ENCODE measurements at places on chromosomes 4 and X.

- no peak for DNase-seq
Measured at GRCh38 chr4:168535689-168536088, 38.8 kb downstream of the PALLD start.

- peak; percentile 73 for DNase-seq
Measured at GRCh38 chrX:3717742-3718420, 4.4 kb upstream of the PRKX start.

DNA sequence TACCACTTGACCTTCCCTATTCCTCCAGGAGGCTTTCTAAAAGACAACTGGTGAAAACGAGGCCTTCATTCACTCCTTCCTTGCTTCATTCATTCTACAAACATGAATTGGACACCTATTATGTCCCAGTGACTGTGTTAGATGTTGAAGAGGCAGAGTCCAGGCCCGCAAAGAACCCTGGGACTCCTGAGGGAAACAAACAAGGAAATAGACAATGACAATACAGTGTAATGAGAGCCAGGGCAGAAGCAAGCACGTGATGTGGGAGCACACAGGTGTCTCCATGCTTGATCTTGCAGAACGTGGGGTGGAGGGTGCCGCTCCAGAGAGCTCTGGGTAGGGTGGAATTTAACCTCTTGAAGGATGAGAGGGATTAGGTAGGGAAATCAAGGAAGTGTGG is 137.6 kb upstream of the KLF3 start:
- no peak for DNase-seq

DNA sequence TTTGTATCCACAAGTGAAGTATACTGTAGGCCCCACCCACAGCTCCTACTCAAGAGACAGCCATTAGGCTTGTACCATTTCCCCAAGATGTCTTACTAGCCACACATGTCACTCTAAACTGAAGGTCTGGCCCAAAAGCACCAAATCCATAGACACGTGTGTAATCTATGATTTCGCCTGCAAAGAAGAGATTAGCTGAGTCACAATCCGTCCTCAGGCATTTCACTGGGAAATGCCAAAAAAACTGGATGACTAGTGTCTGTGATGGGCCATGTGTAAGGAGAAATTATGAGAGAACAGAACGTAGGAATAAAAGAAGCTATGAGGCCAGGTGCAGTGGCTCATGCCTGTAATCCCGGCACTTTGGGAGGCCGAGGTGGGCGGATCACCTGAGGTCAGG is 21.9 kb upstream of the RP2 start:
- DNase-seq: no peak

GRCh38 chr4:772118-772517 is 53.8 kb downstream of the CPLX1 start:
- DNase-seq: no peak

DNA sequence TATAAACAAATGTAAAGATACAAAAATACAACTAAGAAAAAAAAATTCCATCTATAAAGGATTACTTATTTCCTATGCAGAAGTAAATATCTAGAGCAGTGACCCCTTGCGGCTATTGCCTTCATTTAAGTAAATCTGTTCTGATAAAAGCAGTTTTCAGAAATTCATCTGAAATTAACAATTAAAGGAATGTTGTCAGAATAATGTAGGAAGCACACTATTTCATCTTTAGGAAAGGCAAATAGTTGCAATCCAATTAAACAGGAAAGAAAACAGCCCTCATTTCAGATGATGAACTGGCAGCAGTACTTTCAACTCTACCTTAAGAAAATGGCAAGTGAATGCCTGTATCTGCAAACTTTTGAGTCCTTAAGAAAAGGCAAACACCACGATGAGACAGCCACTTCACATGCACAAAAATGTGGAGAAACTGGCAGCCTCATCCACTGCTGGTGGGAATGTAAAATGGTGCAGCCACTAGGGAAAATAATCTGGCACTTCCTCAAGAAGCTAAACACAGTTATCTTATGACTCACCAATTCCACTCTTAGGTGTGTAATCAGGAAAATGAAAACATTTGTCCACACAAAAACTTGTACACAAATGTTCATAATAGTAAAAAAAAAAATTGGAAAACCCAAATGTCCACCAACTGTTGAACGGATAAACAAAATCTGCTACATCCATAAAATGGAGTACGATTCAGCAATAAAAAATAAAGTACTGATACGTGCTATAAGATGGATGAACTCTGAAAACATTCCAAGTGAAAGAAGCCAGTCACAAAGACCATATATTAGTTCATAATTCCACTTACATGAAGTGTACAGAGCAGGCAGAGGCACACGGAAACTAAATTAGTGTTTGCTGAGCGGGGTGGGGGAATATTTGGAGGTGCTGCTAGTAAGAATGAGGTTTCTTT is 2.0 kb upstream of the THAP9 start:
- DNase-seq: peak; percentile 33

DNA sequence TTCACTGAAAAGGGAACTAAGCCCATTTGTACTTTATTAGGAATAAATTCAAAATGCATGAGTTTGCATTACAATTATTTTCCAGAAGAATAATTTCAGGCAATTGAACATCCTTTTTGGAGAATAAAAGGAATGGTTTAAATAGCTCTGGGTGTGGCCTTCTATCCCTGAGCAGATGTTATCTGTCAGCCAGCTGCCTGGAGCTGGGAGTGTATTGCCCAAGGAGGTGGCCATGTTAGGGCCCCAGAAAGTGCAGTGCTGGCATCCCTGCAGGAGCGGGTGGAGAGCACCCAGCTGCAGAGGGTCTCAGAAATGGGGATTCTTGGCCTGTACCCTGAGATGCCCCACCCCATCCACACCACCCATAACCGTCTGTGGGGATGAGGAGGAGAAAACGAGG is 21.6 kb upstream of the VEGFD start:
- no peak for DNase-seq

DNA sequence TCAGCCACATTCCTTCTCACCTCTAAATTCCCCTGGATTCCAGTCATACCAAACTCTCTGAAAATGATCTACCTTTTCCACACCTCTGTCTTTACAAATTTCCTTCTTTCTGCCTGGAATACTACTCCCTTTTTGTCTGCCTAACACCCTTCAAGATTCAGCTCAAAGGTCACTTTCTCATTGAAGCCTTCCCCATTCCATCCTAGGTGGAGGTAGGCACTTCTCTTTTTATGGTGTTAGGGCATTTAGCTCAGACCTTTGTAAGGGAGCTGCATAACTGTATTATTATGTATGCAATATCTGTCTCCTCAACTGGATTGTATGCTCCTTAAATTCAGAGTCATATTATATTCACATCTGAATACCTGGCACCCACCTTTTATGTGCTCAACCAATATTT is 137.7 kb downstream of the RCHY1 start:
- DNase-seq: no peak

DNA sequence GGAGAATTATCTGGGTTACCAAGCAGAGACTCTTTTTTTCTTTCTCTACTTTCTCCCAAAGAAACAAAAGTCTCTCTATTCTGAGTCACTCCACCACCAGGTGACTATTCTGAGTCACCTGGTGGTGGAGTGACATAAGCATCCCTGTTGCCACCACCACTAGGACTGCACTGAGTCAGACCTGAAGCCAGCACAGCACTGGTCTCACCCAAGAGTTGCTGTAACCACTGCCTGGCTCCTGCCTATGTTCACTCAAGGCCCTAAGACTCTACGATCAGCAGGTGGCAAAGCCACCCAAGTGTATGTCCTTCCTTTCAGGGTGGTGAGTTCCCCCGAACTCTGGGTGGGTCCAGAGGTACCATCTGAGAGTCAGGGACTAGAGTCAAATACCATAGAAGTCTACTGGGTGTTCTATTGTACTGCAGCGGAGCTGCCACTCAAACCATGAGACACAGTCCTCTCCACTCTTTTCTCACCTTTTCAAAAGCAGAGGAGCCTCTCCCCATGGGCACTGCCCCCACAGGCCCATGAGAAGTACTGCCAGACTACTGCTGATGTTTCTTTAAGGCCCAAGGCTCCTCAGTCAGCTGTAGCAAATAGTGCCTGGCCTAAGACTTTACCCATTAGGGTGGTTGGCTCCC is 209.6 kb upstream of the IRS4 start:
- DNase-seq: no peak

DNA sequence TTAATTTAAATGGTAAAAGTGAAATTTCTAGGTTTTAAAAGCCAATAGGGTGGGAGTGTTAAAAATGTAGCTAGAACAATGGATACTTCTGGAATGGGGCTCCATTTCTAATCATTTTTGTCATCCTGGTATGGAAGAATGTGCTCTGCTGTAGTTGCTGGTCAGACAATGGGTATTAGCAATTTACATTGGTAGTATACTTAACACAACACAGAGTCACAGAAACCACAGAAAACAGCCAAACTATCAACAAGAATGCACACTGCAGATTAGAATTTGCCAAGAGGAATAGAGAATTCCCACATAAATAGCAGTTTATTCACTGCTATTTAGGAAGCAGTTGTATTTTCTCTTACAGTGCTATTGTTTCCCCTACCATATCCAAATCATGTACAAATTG is 319.6 kb downstream of the PPP3CA start:
- no peak for DNase-seq

DNA sequence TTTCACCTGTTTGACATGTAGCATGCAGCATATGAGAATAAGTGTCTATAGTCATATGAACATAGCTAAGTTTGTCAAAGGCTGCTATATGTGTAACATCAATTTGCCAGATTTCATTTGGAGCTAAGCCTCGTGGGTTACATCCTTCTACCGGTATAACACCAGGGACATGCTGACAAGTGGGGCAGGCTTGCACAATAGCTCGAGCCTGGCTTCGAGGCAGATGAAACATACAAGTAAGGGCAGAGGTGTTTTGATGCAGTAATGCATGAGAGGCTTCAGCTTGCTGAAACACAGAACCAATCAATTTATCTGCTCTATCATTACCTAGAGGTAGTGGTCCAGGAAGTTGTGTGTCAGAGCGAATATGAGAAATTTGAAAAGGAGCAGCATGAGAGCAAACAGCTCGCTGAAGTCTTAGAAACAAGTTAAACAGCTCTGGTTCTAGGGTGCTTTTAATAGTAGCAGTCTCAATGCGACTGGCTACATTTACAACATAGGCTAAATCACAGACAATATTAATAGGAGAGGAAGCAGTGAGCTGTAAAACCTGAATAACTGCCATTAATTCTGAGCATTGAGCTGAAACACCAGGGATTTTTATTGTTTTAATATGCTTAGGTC is 14.9 kb upstream of the UGDH start:
- DNase-seq: peak; percentile 34

DNA sequence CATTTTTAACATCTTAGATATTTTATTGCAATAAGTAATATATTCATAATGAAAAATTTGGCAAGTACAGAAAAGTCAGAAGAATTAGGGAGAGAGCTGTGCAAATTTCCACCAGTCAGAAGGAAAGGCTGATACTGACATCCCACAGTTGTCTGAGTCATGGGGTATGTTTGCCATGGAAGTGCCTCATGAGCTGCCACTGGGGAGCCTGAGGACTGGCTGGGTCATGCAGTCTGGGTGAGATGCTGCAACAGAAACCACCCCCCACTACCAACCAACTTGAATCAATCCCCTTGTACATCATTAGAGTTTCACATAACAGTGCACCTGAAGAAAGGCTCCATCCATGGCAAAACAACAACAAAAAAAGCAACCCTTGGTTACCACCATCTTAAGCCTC is 45.2 kb upstream of the ENPP6 start:
- DNase-seq: peak; percentile 60
